ENCODE measurements at places on chromosomes 6 and 20. TPM values are rescaled to one million over a fixed set of nuclear protein-coding genes. Genes with fewer than 3 reads are reported as not detected.

- no peaks in the 10 kb centered on the region for H3K4me1 ChIP-seq
- no peaks in the 10 kb centered on the region for H3K36me3 ChIP-seq
- no peak for DNase-seq
- no peak overlapping the region for H3K27ac ChIP-seq
Observed at GRCh38 chr6:124254941-124255685, 451.4 kb downstream of the NKAIN2 start.

TCF15 gene
- total RNA-seq, result 0.94 TPM

GRCh38 chr6:6586671-6587526, 1.6 kb upstream of the LY86 start:
- H3K36me3 ChIP-seq, result no peaks in the 10 kb centered on the region

DNA sequence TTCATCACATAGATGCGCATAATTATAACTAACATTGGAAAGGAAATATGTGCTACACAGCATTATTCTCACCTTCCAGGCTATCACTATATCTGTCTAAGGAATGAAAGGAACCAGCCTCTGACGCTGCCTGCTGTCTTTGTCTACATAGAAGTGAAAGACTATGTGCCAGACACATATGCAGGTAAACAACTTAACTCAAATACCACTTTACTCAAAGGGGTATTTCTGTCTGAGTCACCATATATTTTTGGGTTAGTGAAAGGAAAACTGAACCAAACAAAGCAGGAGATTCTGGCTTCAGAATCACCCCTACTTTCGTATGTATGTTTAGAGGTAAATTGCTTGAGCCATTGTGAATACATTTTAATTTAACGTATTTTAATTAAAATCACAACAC, 328.6 kb upstream of the PLCB4 start:
- no peak for DNase-seq
- no peak overlapping the region for H3K27ac ChIP-seq
- H3K4me3 ChIP-seq, result no peak overlapping the region
- no peaks in the 10 kb centered on the region for H3K27me3 ChIP-seq
- H3K36me3 ChIP-seq, result peaks cover 23% of the 10 kb centered on the region

DNA sequence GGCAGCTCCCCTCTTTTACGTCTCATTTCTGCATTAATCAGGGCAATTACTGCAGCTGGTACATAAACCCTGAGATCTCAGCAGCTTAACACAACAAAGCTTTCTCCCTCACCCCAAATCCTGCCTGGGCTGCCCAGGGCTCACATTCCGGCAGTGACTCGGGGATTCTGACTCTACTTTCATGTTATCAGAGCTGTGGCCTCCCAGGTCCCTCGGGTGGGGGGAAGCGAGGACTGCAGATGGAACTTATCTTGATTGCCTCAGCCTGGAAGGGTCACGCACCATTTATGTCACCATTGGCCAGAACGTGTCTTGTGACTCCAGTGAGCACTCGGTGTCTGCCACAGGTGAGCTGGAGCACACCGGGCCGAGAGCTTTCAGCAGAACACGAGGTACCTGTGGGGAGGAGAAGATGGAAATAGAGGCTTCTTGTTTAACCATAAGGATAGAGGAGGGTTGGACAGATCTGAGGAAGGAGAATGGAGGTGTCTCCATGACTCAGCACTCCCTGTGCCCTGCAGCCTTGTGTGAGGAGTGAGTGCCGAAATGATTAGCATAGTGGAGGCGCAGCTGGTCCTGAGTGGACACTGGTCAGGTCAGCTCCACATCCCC, 88.5 kb upstream of the EXOC2 start:
- no peak overlapping the region for H3K27ac ChIP-seq
- no peak for DNase-seq
- H3K4me3 ChIP-seq, result no peak overlapping the region
- H3K36me3 ChIP-seq, result peaks cover 3% of the 10 kb centered on the region
- peaks cover 22% of the 10 kb centered on the region for H3K27me3 ChIP-seq
- H3K4me1 ChIP-seq, result no peaks in the 10 kb centered on the region

TSHZ2 gene
- total RNA-seq, result 45.5 TPM

GRCh38 chr20:39903806-39904465, 785.1 kb downstream of the MAFB start:
- H3K4me3 ChIP-seq, result no peak overlapping the region
- peaks cover 23% of the 10 kb centered on the region for H3K4me1 ChIP-seq
- H3K27ac ChIP-seq, result no peak overlapping the region
- peaks cover 5% of the 10 kb centered on the region for H3K36me3 ChIP-seq
- peaks cover 19% of the 10 kb centered on the region for H3K27me3 ChIP-seq

HLA-DMB gene
- total RNA-seq, result 0.43 TPM

DNA sequence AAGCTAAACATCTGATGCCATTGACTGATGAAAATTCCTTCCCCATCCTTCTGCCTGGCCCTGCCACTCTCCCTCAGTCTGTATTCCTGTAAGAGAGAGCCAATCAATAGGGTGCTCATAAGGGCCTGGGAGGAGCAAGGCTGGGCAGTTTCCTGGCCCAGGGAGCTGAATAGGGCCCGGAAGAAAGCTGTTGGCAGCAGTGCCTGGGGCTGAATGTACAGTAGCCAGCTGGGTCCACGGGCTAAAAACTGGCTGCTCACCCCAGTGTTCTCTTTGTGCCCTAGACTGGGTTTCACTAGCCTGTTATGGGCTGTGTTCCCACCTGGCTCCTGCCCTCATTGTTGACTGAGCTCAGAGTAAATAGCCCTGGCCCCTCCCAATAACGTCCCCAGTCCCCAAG, 1.7 kb upstream of the WFDC2 start:
- peaks cover 6% of the 10 kb centered on the region for H3K4me1 ChIP-seq
- H3K27ac ChIP-seq, result no peak overlapping the region
- peaks cover 3% of the 10 kb centered on the region for H3K36me3 ChIP-seq
- H3K4me3 ChIP-seq, result no peak overlapping the region
- DNase-seq, result no peak

DNA sequence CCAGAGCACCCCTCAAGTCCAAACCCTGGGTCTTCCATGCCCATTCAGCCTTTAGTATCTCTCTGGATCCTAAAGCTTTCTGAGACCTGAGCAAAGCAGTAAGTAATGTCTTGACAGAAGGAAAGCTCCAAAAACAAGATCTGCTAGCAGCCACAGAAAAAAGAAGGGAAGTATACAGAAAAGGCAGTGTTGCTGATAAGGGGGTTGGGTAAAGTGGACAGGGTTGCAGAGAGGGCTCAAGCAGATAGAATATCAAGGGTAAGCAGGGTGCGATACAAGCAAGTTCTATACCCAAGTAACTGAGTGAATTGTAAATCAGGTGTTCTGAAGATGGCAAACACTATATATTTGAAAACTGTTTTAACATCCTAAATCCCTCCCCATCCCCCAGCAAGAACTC, 113.4 kb upstream of the CARMIL1 start:
- DNase-seq, result no peak
- no peaks in the 10 kb centered on the region for H3K27me3 ChIP-seq
- H3K27ac ChIP-seq, result no peak overlapping the region

GRCh38 chr6:94902974-94903628, 674.2 kb upstream of the MANEA start:
- no peaks in the 10 kb centered on the region for H3K4me1 ChIP-seq
- H3K27me3 ChIP-seq, result no peaks in the 10 kb centered on the region
- no peak for DNase-seq

GRCh38 chr6:34497411-34497810, 31.5 kb downstream of the PACSIN1 start:
- no peaks in the 10 kb centered on the region for H3K27me3 ChIP-seq
- no peaks in the 10 kb centered on the region for H3K4me1 ChIP-seq
- H3K36me3 ChIP-seq, result no peaks in the 10 kb centered on the region
- H3K4me3 ChIP-seq, result no peak overlapping the region
- DNase-seq, result no peak
- H3K27ac ChIP-seq, result no peak overlapping the region

DNA sequence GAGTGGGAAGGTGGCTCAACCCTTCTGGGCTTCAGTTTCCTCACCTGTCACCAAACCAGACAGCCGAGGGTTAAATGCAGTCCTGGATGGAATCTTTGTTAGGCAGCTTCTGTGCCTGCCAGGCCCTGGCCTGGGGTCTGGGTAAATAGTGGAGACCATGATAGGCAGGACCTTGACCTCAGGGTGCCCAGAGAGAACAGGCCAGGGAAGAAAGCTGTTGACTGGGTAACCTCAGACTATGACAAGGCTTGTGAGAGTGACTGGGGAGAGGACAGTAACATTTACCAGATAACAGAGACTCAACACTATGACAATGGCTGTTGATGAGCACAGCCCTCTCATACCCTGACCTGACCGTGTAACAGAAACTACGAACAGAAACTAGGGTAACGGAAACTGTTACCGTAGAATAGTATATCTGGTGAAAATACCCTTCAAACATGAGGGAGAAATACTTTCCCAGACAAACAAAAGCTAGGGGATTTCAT, 218.3 kb downstream of the PREX1 start:
- peaks cover 19% of the 10 kb centered on the region for H3K4me1 ChIP-seq
- no peak overlapping the region for H3K27ac ChIP-seq
- no peaks in the 10 kb centered on the region for H3K36me3 ChIP-seq
- peaks cover 3% of the 10 kb centered on the region for H3K27me3 ChIP-seq
- H3K4me3 ChIP-seq, result no peak overlapping the region

DNA sequence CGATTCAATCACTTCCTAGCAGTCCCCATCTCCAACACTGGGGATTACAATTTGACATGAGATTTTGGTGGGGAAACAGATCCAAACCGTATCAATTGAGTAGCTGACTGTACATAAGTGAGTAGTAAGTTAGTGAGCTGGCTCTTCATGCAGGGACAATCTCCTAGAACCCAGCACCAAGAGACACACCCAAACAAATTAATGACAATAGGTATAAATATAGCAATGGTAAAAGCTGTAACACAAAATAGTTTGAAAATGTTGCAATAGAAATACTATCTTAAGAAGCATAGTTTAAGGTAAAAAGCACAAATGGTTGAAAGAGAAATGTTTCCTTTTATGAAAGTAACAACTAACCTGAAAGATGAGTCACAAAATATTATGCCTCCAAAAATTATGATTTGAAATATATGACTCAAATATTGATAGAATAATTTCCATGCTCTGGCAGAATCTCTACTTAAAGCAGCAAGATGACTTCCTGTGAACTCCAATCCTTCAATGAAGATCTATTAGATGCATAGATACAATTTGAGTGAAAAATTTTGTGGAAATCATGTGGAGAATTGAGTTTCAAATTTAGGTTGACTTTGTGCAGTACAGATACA, 5.4 kb upstream of the SIRPB1 start:
- H3K4me3 ChIP-seq, result no peak overlapping the region
- DNase-seq, result no peak
- no peak overlapping the region for H3K27ac ChIP-seq
- peaks cover 23% of the 10 kb centered on the region for H3K27me3 ChIP-seq

- no peaks in the 10 kb centered on the region for H3K27me3 ChIP-seq
- peaks cover 9% of the 10 kb centered on the region for H3K4me1 ChIP-seq
- H3K4me3 ChIP-seq, result no peak overlapping the region
- H3K36me3 ChIP-seq, result no peaks in the 10 kb centered on the region
- DNase-seq, result no peak
Observed at GRCh38 chr6:131027326-131027725, 35.7 kb downstream of the EPB41L2 start.

BPIFA1 gene
- 0.69 TPM for total RNA-seq

RING1 gene
- total RNA-seq, result 60.4 TPM

HRH3 gene
- total RNA-seq, result 0.24 TPM

DNA sequence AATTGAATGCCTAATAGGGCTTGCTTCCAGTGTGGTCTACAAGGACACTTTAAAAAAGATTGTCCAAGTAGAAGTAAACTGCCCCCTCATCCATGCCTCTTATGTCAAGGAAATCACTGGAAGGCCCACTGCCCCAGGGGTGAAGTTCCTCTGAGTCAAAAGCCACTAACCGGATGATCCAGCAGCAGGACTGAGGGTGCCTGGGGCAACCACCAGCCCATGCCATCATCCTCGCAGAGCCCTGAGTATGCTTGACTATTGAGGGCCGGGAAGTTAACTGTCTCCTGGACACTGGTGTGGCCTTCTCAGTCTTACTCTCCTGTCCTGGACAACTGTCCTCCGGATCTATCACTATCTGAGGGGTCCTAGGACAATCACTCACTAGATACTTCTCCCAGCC, 411.5 kb downstream of the TENT5A start:
- H3K4me1 ChIP-seq, result no peaks in the 10 kb centered on the region
- H3K27me3 ChIP-seq, result no peaks in the 10 kb centered on the region
- H3K4me3 ChIP-seq, result no peak overlapping the region
- no peak overlapping the region for H3K27ac ChIP-seq

OXT gene
- 1.2 TPM for total RNA-seq

Data from type B pancreatic cell (in vitro differentiated cells).